Amniotic epithelial cell (primary cell): ENCODE measurements at places on chromosomes 2 and 18.

- peak; percentile 2 for DNase-seq
Observed at GRCh38 chr2:199405241-199405640, 52.5 kb downstream of the SATB2 start.

GRCh38 chr2:165002638-165003037, 47.3 kb upstream of the SLC38A11 start:
- DNase-seq, result no peak

DNA sequence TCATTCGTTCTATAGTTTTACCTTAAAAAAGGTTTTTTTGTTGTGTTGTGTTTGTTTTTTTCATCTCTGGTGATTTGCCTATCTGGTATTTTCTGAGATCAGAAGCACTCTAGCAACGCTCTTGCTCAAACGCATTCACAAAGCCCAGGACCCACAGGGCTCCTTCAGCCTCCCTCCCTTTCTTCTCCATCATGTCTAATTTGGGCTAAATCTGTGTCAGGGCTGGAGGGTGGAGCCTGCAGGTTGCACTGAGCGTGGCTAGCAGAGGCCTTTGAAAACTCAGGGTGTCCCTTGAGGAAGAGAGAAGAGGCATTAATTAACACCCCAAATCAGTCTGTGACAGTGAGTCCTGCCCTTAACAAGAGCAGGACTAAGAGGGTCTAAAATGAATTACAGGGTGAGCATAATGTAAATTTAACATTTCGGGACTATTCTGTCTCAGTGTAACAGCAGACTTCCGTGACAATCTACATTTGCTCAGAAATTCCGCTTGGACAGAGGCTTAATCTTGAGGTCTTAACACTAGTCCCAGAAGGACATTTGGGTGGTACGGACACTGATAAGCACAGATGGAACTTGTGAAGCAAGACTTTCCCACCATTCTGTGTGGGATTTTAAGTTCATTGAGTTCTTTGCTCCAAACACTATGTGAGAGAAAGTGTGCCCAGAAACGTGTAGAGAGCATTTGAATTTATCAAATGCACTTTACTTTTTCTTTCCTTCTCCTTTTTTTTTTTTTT, 174.4 kb upstream of the APCDD1 start:
- no peak for DNase-seq

- no peak for DNase-seq
Observed at GRCh38 chr2:159022019-159022418, 53.6 kb downstream of the TANC1 start.

GRCh38 chr2:169108099-169108884, 38.9 kb downstream of the DHRS9 start:
- peak; percentile 37 for DNase-seq

DNA sequence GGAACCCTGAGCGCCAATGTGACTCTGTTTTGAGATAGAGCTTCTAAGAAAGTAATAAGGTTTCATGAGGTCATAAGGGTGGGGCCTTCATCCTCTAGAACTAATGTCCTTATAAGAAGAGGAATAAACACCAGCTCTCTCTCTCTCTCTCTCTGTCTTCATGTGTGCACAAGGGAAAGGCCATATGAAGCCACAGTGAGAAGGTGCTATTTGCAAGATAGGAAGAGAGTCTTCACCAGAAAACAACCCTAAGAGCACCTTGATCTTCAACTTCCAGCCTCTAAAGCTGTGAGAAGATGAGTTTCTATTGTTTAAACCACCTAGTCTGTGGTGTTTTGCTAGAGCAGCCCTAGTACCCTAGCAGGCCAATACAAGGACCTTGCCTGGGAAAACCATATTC, 55.8 kb downstream of the DOCK10 start:
- no peak for DNase-seq

- no peak for DNase-seq
Observed at GRCh38 chr18:57929922-57930321, 114.1 kb upstream of the NEDD4L start.

DNA sequence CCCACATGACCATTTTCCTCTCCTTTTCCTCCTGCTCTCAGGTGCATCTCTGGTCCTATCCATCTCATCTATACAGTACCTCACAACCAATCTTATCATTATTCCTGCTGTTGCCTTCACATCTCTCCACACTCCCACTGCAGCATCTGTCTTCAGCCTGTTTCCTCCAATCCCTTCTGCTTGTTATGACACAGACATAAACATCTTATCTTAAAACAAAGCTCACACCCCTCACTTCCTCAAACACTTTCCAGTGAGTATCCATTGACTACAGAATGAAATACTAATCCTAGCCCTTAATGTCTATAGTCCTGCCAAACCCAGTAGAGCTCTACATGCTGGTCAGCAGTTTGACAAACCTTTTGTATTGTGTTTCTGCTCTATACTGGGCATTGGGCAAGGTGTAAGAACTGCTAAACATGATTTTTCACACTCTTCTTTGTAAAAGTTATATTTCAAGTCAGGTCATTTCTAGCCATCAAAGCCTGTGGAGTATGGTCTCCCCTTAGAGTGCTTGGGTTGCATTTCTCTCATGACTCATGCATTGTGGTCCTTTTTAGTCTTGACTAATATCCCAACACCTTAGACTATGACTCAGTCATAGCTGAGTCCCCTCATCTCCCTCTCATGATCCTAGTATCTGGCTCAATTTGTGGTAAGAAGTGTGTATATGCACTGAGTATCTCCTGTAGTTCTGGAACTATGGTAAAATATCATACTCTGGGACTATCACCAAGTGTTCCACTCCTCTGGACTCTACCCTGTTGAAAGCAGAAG, 187.0 kb downstream of the CYRIA start:
- DNase-seq, result no peak

DNA sequence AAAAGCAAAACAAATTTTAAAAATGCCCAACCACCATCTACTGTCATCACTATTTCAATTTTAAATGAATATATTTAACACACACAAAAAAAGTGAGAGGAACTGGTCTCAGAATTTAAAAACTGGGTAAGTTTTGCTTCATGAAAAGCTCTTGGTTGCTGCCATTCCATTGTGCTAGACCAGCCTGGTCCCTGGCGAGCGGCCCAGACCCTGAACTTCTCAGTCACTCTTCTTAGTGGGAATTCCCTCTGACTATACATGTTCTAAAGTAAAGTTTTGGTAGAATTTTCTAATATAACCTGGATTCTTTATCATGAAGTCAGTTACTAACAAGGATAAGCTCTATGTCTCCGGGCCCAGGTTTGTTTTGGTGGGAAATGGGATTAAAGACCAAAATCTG, 34.8 kb upstream of the TMEM177 start:
- peak; percentile 56 for DNase-seq

DNA sequence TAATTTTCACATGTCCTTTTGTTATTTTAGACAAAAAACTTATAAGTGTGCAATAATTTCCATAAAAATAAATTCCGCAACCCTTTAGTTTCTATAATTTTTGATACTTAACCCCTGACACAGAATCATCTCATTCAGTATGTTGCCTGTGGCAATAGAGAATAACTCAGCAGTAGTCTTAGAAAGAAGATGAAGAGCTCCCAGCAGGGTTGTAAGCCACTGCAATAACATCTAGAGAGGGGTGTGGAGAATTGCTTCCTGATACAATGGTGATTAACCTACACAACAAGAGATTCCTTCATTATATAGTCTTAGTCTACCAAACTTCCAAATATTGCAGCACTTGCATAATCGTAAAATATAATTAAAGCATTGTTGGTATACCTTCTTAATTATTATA, 118.9 kb downstream of the TMX3 start:
- DNase-seq, result no peak

DNA sequence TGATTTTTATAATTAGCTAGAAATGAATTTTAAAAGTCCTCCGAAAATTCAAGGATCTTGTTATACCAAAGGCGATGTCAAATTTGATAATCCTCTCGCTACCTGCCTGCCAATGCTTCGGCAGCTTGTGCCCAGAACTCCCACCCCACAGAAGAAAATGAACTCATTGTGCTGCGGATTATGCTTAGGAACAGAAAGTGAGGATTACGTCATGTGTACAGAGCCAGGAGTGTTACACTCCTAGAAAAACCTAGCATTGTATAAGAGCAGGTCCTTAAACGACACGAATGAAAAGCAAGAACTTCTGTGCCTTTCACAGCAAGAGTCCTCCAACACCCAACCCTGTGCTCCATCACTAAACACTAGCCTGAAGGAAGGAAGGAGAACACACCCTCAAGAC, 168.3 kb downstream of the RNF152 start:
- no peak for DNase-seq

DNA sequence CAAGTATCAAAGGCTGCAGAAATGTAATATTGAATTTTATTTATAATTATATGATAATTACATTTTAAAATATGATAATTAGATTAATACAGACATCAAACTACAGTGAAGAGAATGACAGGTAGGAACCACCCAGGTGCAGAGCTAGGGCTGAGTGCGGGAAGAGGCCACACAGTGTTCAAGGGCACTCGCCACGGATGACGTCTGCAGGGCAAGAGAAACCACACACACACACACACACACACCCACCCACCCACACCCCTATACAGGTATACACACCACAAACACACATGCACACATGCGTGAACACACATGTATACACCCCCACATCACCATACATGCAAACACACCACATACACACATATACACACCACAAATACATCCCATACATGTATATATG, 41.2 kb downstream of the MBP start:
- DNase-seq, result no peak

- no peak for DNase-seq
Observed at GRCh38 chr2:141728142-141728541, 402.7 kb downstream of the LRP1B start.

DNA sequence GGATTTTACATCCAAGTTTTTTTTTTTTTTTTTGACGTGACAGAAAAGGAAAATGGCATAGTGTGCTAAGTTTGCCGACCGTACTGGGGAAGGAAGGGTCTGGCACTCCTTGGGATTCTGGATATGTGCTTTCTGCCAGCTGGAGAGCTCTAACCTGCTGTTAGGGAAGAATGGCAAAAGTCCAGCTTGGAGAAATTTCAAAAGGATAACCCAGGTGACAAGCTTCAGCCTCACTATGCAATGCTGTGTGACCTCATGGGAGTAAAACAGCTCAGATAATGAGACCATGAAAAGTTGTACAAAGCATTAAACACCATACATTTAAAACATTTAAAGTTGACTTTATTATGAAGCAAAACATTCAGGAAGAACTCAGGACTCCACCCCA, 10.3 kb upstream of the GPR45 start:
- no peak for DNase-seq

- peak; percentile 51 for DNase-seq
Observed at GRCh38 chr2:236919209-236919608, 166.5 kb upstream of the COPS8 start.

- DNase-seq, result no peak
Observed at GRCh38 chr2:30380824-30381223, 66.2 kb upstream of the LCLAT1 start.

DNA sequence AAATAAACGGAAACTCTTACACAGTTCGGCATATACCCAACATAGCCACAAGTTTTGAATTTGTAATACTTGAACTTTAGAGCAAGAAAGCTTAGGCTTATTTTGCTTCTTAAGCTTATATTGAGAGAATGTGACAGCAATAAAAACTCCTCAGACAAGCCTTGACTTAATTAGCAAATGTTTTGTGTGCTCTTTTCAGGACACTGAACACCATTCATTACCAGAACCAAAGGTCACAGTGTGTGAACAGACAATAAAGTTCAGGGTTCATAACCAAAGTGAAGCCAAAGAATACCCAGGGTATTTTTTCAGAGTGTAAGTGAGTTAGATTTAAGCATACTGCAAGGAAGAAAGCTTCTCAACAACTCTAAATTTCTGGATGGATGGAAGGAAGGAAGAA, 605.8 kb downstream of the METTL4 start:
- no peak for DNase-seq

GRCh38 chr2:224994242-224994823, 47.9 kb downstream of the DOCK10 start:
- no peak for DNase-seq

DNA sequence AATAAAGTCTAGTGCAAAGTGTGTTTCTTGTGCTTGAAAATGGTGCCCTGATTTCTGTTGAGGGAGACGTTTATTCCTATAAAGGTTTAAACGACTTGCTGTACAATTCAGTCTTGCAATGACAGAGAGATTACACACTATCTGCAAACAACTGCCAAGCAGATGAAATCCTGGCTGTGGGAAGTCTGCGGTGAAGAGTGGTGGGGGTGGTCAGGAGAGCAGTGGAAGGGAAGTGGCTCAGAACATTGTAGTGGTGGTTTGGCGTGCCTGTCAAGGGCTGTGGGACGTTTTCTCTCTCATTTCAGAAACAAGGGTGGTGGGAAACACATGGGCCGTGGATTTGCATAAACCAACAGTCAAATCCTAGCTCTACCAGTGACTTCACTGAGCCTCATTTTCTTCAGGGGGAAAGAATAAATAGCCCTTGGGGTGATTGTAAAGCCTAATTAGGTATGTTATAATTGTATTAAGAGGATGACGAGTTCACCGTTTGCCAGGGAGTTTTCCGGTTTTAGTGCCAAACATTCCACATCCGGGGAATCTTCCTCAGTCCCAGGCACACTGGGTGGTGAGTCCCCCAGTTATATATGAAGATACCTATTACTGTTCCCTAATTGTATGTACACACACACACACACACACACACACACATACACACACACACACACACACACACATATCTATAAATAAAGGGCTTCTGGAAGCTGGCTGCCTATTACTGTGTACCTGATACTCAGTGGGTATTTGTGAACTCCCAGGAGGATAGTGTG, 115.0 kb downstream of the SPTBN1 start:
- DNase-seq, result peak; percentile 96

- peak; percentile 24 for DNase-seq
Observed at GRCh38 chr2:191539068-191539467, 138.9 kb upstream of the NABP1 start.

- peak; percentile 69 for DNase-seq
Observed at GRCh38 chr18:44039826-44040225, 640.9 kb upstream of the SETBP1 start.

GRCh38 chr2:165895974-165896373, 57.6 kb downstream of the TTC21B start:
- DNase-seq, result no peak

GRCh38 chr18:21703241-21703820, 1.2 kb downstream of the ABHD3 start:
- no peak for DNase-seq

- no peak for DNase-seq
Observed at GRCh38 chr2:126986631-126987187, 88.0 kb downstream of the TEX51 start.

- peak; percentile 32 for DNase-seq
Observed at GRCh38 chr2:205403244-205403825, 279.0 kb upstream of the NRP2 start.

DNA sequence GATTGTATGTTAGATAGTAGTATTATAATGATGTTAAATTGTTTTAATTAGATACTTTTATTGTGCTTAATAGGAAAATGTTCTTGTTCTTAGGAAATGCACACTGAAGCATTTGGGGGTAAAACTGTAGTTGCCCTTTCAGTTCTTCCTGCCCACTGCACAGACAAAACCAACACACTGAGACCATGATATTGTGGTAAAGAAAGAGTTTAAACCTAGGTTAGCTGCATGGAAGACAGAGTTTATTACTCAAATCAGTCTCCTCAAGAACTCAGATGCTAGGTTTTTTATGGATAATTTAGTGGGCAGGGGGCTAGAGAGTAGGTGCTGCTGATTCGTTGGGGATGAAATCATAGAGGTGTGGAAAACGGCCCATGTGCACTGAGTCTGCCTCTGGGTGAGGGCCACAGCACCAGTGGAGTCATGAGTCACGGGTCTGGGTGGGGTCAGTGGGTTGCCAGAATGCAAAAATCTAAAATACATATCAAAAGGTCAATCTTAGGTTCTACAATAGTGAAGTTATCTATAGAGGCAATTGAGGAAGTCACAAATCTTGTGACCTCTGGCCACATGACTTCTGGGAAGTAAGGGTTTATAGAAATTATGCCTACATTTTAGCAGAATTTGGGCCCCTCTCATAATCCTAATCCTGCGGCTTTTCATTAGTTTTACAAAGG, 283.4 kb upstream of the FBXO11 start:
- no peak for DNase-seq
